COLO829 (cell line): ENCODE measurements at places on chromosomes 16 and 17.

GRCh38 chr17:31548709-31549108 lies 157.2 kb downstream of the RAB11FIP4 start:
- DNase-seq: no peak

DNA sequence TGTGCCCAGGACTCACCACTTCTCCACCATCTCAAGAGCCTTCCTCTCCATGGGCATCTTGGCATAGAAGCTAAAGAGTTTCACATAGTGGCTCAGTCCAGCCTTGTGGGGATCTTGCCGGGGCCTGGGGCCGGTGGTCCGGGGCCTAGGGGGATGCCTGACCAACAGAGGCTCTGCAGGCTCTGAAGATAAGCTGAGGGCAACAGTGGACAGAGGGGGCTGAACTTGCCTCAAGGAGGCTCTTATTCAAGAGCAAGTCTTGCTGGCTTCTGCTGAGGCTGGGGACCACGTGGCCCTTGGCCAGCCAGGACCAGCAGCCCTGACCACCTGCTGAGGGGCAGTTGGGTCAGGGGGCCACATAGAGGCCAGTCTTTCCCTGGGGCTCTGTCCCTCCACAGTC lies 13.5 kb upstream of the THAP11 start:
- DNase-seq: no peak

DNA sequence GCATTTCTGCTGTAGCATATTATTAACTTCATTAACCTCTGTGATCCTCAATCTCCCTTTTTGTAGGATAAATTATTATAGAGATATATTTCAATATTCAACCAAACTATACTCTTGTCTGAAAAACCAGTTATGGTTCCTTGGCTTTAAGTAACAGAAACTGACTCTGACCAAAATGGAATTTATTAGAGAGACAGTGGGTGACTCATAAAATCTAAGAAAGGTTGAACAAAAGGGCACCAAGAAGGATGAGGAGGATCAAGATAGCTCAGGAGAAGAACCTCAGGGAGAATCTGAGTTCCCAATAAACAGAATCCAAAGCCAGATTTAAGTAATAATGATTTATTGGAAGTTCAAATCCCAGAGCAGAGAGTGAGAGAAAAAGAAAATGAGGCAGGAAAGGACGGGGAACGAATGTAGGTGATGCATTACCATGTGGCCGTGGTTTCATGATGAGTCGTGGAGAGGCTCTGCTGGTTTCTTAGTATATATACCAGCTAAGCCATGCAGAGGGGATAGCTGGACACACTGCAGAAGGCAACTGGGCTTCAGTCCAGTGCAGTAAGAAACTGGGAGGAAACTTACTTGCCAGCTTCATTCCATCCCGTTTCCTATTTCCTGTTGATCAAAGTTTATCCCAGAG lies 151.5 kb upstream of the GOT2 start:
- no peak for DNase-seq

DNA sequence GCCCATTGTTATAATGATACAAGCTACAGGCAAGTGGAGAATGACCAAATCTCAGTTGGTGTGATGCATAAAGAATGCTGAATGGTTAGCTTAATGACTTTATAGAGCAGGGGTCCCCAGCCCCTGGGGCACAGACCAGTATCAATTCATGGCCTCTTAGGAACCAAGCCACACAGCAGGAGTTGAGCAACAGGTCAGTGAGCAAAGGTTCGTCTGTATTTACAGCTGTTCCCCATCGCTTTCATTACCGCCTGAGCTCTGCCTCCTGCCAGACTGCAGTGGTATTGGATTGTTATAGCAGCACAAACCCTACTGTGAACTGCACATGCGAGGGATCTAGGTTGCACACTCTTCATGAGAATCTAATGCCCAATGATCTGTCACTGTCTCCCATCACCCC lies 114.0 kb upstream of the ZFHX3 start:
- no peak for DNase-seq

DNA sequence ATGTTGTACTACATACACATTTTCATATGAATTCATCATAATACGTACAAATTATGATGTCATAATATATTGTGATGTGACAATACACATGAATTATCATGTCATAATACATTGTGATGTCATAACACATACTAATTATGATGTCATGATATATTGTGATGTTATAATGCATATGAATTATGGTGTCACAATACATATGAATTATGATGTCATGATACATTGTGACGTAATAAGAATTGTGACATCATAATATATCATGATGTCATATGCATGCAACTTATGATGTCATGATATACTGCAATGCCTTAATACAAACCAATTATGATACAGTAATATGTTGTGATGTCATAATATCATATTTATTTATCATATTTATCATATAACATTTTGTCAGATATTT lies 2074.3 kb downstream of the TP53TG3F start:
- DNase-seq: no peak

- no peak for DNase-seq
Measured at GRCh38 chr16:67207249-67208091, 8.5 kb downstream of the ELMO3 start.

GRCh38 chr16:57203451-57203850 lies 17.3 kb downstream of the RSPRY1 start:
- no peak for DNase-seq

- no peak for DNase-seq
Measured at GRCh38 chr17:50687200-50688066, 20.3 kb downstream of the ANKRD40 start.

DNA sequence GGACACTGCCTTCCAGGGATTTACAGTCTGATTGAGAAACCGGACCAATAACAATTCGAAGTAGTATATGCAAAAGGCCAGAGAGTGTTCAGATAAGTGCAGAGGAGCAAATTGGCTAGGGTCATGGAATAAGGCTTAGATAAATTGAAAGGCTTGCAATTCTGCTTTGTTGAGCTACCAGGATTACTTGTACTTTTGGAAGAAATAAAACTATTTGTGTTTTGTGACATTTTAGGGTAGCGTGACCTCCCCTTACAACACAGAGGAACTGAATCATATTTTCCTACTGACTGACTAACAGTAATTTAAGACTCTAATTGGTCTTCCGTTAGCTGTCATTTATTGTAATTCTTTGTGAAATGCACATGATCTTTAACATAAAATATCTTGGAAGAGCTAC lies 104.7 kb downstream of the PITPNC1 start:
- peak; percentile 55 for DNase-seq

GRCh38 chr17:67469208-67469980 lies 92.3 kb downstream of the PITPNC1 start:
- no peak for DNase-seq

DNA sequence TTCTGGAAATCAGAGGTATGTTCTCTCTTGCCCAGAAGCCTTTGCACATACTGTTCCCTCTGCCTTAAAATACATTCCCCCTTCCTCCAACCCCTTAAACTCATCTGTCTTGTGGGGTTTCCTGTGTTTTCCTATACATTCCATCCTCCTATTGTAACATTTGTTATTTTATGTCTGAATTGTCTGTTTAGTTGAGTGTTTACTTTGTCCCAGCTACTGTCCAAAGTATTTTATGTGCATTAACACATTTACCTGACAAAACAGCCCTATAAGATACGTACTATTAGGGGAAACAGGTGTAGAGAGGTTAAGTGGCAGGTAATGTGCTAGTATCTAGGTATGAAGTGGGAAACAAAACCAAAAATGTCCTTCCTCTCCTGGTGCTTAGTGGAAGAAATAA lies 42.1 kb downstream of the CHCT1 start:
- DNase-seq: no peak

GRCh38 chr16:57889522-57889921 lies 81.4 kb downstream of the CNGB1 start:
- no peak for DNase-seq

DNA sequence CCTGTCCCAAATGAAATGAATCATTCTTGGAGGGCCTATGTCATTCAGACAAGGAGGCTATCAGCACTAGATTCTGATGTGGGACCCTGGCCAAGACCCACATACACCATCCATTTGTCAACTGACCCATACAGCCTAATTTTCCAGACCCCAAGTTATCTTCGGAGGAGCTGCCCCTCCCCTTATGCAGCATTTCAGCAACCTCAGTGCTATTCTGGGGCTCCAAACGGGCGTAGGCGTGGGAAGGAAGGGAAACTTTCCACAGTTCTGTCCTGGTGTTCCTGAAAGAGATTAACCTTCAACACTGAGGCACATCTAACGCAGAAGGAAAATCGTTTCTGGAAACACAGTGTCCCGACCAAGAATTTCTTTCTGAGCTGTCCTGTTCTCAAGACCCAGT lies 86.7 kb downstream of the MYH11 start:
- no peak for DNase-seq

- DNase-seq: no peak
Measured at GRCh38 chr16:4062212-4062802, 53.9 kb downstream of the ADCY9 start.

- DNase-seq: no peak
Measured at GRCh38 chr17:80008848-80009247, 26.8 kb downstream of the TBC1D16 start.

GRCh38 chr17:37701496-37701898 lies 43.4 kb downstream of the HNF1B start:
- peak; percentile 27 for DNase-seq

DNA sequence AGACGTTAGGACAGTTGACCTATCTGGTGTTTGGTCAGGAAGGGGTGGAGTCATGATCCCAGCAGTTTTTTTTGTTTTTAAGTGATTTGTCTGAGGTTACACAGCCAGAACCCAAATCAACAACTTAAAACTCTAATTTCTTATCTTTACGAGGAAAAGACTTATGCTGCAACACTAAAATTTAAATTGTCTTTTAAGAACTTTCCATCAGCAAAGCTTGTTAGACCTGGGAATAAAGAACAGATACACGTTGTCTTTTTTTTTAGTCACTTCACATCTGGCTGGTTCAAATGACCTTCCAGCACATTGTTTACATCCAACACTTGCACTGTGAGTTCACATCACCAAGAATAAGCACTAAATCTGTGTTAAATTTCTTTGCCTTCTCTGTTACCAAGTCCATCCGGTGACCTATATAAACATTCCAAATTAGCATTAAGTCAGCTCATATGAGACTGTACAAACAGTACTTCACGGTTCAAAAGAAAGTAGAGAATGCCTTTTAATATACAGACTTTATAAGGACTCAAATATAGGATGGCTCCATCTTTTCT lies 115.0 kb downstream of the HS3ST2 start:
- no peak for DNase-seq

DNA sequence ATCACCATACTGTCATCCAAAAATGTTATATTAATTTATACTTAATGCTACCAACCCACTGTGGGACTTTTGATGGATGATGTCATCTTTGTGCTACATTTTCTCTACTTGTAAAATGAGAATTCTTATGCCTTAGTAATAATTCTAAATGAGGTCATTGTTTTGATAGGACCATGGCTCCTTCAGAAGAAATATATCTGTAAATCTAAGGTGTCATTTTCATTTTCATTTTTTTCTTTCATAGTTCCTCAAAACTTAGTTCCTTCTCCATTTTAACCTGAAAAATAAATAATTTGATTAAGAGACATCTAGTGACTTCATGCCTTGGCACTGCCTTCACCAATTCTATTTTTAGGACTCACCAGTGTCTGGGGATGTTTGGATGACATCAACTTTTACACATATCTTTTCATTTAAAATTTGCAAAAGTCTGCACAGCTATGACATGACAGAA lies 48.7 kb downstream of the GPRC5B start:
- DNase-seq: no peak

GRCh38 chr17:8468980-8469379 lies 33.3 kb downstream of the NDEL1 start:
- no peak for DNase-seq

GRCh38 chr16:72443809-72444208 lies 271.9 kb upstream of the PMFBP1 start:
- peak; percentile 8 for DNase-seq

GRCh38 chr16:66270333-66270927 lies 96.1 kb upstream of the CDH5 start:
- peak; percentile 28 for DNase-seq

DNA sequence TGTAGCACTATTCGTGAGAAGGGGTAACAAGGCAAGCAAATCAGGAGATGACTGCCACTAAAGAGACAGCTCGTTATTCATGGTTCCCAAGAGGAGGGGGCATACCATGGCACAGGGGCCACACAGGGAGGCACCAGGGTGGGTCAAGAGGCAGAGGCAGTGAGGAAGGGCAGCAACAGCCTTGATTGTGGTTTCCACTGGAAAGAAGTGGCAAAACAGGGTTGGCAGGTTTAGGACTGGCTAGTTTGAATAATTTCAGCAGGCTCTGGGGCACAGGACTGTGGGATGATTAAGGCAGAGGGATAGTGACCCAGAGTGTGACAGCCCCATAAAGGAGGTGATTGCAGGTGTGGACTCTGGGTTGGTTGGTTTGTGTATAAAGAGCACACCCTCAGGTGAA lies 188.9 kb downstream of the CBLN1 start:
- DNase-seq: no peak

- no peak for DNase-seq
Measured at GRCh38 chr17:50219342-50219741, 17.9 kb upstream of the COL1A1 start.

- DNase-seq: peak; percentile 83
Measured at GRCh38 chr17:7019839-7020519, 2.9 kb upstream of the BCL6B start.

- DNase-seq: no peak
Measured at GRCh38 chr16:47278306-47278970, 134.7 kb upstream of the NETO2 start.
